ENCODE measurements at places on chromosomes 16 and 17.

DNA sequence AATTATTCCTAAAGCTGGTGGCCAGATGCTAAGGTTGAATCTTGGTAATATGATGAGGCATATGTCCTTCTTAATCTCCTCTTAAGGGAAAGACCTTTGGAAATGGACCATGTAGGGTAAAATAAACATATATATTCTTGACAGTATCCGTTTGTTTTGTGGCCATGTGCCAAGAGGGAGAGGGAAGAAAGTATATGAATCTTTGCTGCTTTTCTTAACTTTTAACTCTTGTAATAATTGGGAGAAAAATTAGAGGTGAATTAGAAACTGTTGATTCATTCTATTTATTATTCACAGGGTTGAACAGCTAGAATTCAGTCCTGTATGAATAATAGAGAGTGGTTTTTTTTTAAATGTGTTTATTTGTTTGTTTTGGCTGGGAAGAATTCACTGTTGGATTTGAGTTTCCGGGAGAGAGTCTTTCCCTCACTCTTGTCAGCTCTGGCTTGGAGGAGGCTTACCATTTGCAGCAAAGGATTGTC is 31.6 kb downstream of the AATF start:
- DNase-seq = no peak

GRCh38 chr16:63983401-63983800 is 1138.5 kb downstream of the CDH11 start:
- no peak for DNase-seq

GRCh38 chr16:53766304-53767016 is 62.5 kb downstream of the FTO start:
- DNase-seq = no peak

- DNase-seq = no peak
Measured at GRCh38 chr16:59030923-59031485, 296.9 kb upstream of the GOT2 start.

DNA sequence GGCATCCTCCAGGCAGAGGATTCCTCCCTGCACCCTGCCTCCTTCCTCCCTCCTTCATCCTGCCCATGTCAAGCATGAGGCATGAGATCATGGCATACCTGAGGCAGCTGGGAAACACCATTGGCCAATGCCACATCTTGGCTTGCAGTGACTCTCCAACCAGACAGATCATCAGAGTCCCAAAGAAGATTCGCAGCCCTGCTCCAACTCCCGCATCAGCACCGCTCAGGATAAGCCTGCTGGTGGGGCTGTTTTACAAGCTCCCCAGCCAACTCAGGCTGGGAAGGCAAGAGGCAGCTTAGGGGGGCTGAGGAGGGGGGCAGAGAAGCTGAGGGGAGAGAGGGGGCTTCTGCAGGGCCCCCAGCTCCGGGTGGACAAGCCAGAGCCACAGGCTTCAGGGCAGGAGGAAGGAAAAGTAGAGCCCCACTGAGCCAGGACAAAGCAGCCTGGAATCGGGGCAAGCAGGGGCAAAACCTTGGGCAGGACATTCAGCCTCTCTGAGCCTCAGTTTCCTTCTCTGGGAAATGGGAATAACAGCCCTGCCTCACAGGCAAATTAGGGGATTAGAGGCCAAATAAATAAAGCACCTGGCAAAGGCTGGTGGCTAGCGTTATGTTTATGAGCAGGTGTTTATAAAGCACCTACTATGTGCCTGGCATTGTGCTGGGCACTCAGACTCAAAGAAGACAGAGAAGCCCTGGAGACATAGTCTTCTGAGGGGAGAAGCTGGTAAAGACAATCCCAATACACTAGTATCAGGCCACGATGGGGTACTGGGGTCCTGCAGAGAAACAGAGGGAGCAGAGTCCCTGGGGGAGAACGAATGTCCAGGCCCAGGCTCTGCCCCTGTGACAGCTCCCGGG is 88.1 kb downstream of the GOSR1 start:
- no peak for DNase-seq

DNA sequence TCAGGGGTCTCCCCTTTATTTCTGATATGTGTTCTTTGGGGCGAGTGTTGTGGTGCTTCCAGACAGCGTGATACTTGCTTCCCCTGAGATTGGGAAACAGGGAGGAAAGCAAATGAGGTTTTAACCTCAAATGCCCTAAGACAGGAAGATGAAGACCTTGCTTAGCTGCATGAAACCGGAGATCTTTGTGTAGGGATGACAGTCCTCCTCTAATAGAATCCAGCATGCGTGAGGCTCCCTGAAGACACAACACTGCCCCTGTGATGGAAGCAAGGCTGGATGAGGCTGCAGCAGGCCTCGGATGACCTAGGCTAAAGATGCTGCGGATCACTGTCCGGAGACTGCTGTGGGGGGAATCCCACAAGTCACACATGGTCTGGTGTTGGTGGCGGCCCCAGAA is 491.0 kb downstream of the CDH13 start:
- no peak for DNase-seq

DNA sequence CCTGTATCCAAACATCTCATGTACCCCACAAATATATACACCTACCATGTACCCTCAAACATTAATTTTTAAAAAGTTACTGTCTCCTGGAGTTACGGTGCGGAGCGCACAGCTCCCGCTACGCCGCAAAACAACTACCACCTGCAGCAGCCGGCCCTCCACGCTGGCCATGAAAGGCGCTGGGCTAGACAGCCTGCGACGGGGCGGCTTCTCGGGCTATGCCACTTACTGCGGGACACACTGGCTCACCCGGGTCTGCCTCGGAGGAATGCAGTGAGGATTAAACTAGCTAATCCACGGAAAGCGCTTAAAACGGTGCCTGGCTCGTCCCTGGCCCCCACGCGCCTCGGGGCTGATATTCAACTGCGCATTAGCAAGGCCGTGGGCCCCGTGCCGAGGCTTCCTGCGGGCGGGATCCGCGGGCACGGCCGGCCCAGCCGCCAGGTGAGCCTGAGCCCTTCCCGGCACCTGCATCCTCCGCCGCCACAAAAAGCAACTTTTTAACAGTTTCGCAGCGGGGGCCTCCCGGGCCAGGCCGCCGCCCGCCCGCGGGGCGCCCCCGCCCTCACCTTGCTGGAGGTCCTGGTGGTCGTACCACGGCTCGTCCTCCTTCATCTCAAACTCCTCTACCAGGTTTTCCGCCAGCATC is 633 bp downstream of the CDR2 start:
- no peak for DNase-seq

- no peak for DNase-seq
Measured at GRCh38 chr17:81498953-81499600, 13.5 kb downstream of the ACTG1 start.

DNA sequence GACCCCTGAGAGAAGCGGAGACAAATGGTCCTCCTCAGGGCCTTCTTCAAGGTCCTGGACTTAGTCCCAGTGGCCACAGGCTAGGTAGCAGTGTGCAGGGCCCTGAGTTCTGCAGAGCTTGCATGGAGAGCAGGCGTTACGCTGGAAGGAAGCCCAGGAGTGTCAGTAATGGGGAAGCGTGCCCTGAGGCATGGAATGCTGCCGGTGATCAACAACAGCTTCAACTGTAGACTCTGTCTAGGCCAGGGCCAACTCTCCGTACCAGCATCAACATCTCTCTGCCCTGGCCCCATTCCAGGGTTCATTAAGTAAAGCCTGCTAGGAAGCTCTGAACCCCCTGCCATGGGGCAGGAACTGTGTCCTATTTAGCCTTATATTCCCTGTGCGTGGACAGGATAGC is 568 bp upstream of the TNK1 start:
- DNase-seq = no peak

DNA sequence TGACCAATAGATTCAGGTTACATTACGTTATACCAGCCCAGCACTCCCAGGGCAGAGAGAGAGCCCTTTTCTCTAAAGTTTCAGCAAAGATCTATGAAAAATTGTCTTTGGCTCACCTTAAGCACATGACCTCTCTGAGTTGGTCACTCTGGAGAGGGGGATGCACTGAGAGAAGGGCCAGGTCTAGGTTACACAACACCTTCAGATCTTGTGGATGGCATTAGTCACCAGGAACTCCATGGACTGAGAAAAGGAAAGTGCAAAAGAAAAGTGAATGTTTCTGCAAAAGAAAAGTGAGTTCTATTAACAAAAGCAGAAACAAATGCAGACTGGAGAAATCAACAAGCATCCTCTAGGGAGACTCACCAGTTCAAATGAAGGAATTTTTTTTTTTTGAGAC is 253.3 kb upstream of the SALL1 start:
- no peak for DNase-seq

DNA sequence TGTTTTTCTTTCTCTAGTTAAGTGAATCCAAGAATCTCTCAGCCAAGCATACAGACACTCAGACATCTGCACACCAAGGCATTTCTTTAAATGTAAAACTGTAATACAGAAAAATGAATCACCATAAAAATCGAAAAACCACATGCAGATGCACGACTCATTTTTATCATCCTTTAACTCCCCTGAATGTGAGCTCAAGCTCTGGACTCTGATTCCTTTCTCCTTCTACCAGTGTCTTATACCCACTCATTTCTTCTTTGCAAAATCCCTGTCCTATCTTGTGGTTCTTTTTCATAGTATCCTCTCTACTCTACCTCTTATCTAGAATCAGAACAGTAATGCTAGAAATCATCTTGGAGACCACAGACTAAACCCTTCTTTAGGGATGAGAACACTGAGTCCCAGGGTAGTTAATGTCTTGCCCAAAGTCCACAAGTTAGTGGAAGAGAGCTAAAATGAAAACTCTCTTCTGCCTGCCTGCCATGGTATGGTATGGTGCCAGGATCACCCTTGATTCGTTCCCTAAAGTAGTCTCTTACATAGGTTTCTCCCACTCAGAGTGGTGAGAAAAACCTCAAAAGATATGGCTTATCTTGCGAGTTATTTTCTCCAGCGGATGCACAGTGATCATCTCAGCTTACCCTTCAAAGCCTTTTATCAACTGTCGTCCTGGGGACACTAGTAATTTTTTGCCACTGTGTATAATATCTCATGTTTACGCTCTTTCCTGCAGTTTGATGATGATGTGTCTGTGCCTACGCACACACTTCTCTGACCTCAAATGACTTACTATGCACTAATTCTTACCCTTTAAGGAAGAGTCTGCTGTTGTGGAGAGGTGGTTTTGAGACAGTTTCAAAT is 30.2 kb downstream of the BRD7 start:
- no peak for DNase-seq

- no peak for DNase-seq
Measured at GRCh38 chr16:15822957-15823356, 33.9 kb downstream of the MYH11 start.

DNA sequence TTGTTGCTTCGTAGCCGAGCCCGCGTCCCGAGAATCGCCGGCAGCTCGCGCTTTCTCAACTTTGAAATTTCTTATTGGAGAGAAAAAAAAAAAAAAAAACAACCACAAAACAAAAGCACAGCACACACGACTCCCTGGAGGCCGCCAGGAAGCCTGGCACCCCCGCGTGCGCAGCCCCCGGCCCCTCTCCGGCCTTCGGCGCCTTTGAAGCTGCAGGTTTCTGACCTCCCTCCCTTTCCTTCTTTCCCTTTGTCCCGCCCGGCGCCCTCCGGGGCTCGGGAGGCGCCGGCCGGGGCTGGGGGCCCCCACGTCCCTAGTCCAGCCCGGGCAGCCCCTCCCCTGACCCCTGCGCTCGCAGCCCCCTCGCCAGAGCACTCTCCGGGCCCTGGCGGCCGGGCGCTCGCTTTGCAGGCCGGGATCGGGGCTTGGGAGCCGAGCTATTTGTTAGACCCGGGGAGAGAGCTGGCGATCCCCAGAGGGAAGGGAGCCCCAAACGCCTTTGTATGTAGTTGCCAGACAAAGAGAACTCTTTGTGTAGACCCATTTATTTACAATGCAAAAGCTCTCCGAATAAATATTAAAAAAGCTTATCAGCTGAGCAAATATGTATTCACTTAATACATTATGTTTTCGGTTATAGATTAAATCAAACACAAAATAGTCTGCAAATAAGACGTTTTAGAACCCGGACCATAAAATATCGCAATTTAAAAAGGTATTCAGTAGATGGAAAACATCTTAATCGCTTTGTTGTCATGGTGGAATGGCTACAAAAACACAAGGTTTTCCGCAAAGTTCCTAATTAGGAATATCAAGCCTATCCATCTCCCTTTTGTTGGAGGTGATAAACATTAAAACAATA is 2.3 kb downstream of the BAHCC1 start:
- DNase-seq = no peak

DNA sequence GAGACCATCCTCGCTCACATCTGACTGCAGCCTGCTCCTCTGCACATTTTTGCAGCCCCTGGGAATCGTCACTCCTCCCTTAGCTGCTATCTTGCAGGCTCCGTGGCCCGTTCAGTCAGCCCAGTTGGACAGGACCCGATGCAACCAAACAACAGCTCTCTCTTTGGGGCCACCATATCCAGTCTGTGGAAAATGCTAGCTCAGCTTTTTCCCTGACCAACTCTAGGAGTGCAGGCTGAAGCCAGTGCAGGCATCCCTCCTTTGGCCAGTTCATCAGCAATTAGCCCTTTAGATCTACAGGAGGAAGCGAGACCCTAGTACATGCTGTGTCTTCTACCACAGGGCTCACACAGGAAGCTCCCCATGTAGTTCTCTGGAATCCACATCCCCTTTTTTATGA is 182.1 kb downstream of the HS3ST3A1 start:
- no peak for DNase-seq

GRCh38 chr17:10051112-10051511 is 146.0 kb upstream of the RCVRN start:
- no peak for DNase-seq

DNA sequence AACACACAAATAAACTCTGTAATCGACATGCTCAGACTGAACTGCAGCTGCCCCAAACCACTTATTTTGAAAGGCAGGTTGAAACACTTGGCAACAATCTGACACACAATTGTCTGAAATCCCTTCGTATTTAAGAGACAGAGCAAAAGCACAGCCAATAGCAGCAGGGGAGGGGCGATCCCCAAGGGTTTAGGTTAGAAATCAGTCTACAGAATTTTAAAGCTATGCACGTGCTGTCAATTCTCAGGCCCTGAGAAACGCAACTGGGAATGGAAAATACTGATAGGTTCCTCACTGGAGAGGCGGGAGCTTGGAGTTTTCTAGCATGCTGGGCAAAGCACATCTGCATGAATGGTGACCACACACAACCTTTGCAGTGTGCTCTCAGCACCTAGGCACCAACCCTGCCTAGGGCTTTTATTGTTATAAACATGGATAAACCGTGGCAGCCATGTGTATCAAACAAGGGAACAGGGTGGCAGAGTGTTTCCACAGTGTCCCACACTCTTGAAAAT is 168.0 kb downstream of the AATF start:
- DNase-seq = no peak
